Activated naive CD8-positive, alpha-beta T cell treated with anti-CD3 and anti-CD28 coated beads, Interleukin-2, amount 10 ng/mL, durations not matched to agents 7 days and 5 days (primary cell): ENCODE measurements at places on chromosomes 3 and 15. TPM values are rescaled to one million over a fixed set of nuclear protein-coding genes. Genes with fewer than 3 reads are reported as not detected.

The LTF gene
- total RNA-seq = not detected

The CHRNA5 gene
- 1.2 TPM for total RNA-seq

The CPN2 gene
- not detected for total RNA-seq

The TF gene
- 0.97 TPM for total RNA-seq

- H3K4me3 ChIP-seq = no peak overlapping the region
- no peak for DNase-seq
- H3K36me3 ChIP-seq = no peaks in the 10 kb centered on the region
- H3K27me3 ChIP-seq = peaks cover 6% of the 10 kb centered on the region
- H3K27ac ChIP-seq = no peak overlapping the region
- H3K4me1 ChIP-seq = no peaks in the 10 kb centered on the region
Observed at GRCh38 chr3:62611541-62612240, 238.3 kb upstream of the FEZF2 start.

DNA sequence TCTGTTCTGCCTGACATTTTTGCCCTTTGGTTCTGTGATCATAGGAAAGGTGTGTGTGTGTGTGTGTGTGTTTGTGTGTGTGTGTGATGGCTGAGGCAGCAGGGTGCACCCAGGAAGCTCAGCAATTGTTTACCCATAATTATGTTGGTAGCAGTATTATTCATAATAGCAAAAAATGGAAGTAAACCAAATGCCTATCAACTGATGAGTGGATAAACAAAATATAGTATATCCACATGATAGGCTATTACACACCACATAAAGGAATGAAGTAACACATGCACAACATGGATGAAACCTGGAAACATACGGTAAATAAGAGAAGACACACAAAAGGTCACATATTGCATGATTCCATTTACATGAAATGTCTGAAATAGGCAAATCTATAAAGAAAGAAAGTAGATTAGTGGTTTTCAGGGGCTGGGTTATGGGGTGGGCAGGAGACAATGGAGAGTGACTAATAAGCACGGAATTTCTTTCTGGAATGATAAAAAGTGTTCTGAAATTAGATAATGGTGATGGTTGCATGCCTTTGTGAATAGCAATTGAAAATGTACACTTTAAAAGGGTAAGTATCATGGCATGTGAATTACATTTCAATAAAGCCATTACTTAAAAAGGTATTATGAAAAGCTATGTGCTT, 167.2 kb downstream of the POLR2M start:
- no peak overlapping the region for H3K4me3 ChIP-seq
- H3K36me3 ChIP-seq = peaks cover 2% of the 10 kb centered on the region
- DNase-seq = no peak
- H3K27ac ChIP-seq = no peak overlapping the region
- peaks cover 81% of the 10 kb centered on the region for H3K27me3 ChIP-seq

- H3K4me3 ChIP-seq = peak overlapping the region; percentile 44
- peaks cover 56% of the 10 kb centered on the region for H3K27me3 ChIP-seq
- H3K4me1 ChIP-seq = peaks cover 2% of the 10 kb centered on the region
- no peak overlapping the region for H3K27ac ChIP-seq
- peak; percentile 17 for DNase-seq
Observed at GRCh38 chr3:24495326-24495994, 810 bp upstream of the THRB start.

- H3K27me3 ChIP-seq = no peaks in the 10 kb centered on the region
- H3K4me3 ChIP-seq = peak overlapping the region; percentile 91
- peaks cover 7% of the 10 kb centered on the region for H3K4me1 ChIP-seq
- H3K27ac ChIP-seq = peak overlapping the region; percentile 89
- DNase-seq = no peak
Observed at GRCh38 chr3:13479332-13479581, 849 bp upstream of the HDAC11 start.

DNA sequence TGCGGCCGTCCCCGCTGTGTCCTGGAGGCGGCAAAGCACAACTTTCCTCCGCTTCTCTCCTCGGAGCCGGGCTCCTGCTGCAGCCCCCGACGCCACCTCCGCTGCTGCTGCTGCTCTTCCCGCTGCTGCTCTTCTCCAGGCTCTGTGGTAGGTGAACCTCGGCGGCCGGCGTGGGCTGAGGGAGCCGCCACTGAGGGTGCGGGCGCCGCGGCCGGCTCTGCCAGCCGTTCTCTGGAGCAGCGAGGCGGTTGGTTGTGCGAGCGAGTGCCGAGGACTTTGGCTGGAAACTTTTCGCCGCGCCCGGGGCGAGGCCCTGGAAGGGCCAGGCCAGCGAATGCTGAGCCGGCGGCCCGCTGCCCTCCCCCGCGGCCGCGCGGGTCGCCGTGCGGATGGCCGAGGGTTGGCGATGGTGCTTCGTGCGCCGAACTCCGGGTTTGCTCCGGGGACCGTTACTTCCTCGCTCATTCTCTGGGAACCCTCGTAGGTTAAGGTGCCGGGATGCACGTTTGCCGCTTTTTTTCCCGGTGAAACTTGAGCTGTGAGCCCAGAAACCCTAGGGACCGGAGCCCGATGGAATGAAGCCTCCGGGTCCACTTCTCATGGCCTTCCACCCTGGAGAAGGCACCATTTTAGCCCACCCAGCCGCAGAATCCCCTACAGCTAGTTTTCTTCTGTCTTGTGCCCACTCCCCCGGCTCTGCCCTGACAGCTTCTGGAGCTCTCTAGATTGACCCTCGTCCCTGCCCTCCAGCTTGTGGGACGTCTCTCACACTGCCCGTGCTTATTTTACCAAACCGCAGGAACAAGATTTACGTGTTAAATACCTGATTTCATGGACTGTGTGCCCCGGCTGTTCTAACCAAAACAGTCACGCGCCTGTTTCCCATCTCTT, 660 bp downstream of the NECTIN3 start:
- H3K4me1 ChIP-seq = peaks cover 22% of the 10 kb centered on the region
- H3K4me3 ChIP-seq = peak overlapping the region; percentile 91
- no peaks in the 10 kb centered on the region for H3K36me3 ChIP-seq
- H3K27ac ChIP-seq = peak overlapping the region; percentile 64
- DNase-seq = peak; percentile 59

GRCh38 chr15:40510201-40510600, 39.4 kb downstream of the CHST14 start:
- peaks cover 80% of the 10 kb centered on the region for H3K27me3 ChIP-seq
- H3K27ac ChIP-seq = no peak overlapping the region
- H3K4me3 ChIP-seq = no peak overlapping the region
- H3K4me1 ChIP-seq = peaks cover 27% of the 10 kb centered on the region

DNA sequence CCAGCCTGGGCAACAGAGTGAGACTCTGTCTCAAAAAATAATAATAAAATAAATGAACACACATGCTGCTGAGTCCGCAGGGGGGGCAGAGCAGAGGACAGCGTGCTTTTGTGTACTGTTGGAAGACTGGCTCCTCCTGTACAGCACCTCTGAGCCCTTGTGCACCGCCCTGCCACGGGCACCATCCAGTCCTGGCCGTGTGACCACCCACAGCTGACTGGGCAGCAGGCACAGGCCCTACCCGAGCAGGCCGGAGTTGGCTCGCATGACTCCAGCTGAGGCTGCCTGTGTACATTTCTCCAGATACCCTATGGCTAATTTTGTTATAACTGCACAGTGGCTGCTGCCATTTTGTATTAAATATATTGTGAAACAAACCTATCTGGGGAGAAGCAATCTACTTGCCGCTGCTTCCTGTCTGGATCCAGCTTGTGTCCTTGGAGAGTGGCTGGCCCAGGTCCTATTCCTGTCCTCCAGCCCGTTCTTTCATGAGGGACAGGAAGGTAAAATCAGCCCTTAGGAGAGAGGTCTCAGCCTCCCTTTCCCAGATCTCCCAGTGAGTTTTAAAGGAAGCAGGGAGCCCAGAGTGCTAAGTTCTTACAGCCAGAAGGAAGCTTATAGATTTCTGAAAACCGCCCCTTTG, 14.6 kb downstream of the IVD start:
- no peak overlapping the region for H3K27ac ChIP-seq
- no peaks in the 10 kb centered on the region for H3K27me3 ChIP-seq
- no peak for DNase-seq
- H3K4me3 ChIP-seq = no peak overlapping the region
- H3K4me1 ChIP-seq = peaks cover 4% of the 10 kb centered on the region
- peaks cover 2% of the 10 kb centered on the region for H3K36me3 ChIP-seq

GRCh38 chr3:54262946-54263345, 140.6 kb downstream of the CACNA2D3 start:
- H3K27ac ChIP-seq = no peak overlapping the region
- H3K36me3 ChIP-seq = no peaks in the 10 kb centered on the region
- no peak overlapping the region for H3K4me3 ChIP-seq
- peaks cover 2% of the 10 kb centered on the region for H3K4me1 ChIP-seq

DNA sequence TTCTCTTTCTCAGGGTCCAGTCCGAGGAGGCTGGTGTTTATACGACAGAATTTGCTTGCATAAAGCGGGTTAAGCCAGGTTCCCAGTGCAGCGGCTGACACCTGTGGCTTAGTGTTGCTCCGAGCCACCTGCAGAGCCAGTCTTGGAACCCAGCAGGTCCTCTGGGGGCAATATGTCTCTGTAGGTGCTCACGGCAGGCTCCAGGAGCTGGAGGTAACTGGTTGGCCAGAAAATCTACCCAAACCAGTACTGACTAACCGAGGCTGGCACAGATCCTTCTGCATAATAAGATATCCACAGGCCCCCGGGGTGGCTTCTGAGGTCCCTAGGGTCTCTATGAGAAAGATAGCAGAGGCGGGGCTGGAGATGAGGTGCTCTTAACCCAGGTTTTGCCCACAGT, 3.2 kb downstream of the MGLL start:
- H3K36me3 ChIP-seq = no peaks in the 10 kb centered on the region
- peaks cover 7% of the 10 kb centered on the region for H3K4me1 ChIP-seq
- H3K27ac ChIP-seq = no peak overlapping the region
- no peak for DNase-seq
- no peak overlapping the region for H3K4me3 ChIP-seq

DNA sequence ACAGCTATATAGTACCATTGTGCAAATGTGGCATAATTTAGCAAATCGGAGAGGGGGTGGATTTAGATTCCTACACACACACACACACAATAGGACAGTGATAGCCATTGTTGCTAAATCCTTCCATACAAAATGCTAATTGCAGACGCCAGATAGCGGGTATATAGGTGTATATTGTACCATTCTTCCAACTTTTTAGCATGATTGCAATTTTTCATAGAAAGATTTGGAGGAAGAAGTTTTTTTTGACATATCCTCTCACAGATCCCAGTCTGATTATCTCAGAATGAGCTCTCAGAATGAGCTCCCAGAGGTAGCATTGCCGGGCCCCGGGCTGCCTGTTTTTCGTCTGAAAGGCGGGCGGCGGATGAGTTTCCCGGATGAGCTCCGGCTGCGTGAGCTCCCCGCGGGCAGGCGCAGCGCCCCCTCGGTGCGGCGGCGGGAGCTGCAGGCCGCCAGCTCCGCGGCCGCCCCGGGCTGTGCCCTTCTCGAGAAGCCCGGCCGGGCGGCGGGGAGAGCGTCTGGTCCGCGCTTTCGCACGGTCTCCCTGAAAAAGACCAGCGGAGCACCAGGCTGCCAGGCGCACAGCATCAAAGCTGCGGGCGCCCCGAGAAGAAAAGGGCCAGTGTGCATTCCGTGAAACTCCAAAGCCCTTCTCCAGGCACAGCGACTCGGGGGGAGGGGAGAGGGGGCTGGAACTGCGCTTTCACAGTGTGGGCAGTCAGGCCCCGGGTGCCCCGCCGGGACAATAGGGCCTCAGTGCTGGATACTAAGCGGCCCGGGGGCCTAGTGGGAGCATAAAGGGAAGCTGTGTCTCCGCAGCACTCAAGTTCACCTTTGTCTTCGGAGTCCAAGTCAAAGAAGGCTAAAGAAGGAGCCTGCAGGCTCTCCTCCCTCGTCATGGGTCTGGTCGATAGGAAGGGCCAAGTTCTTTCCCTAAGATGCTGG, 12.0 kb upstream of the SHC4 start:
- peak overlapping the region; percentile 25 for H3K27ac ChIP-seq
- peak; percentile 93 for DNase-seq
- peaks cover 7% of the 10 kb centered on the region for H3K4me1 ChIP-seq
- no peaks in the 10 kb centered on the region for H3K36me3 ChIP-seq
- H3K27me3 ChIP-seq = peaks cover 15% of the 10 kb centered on the region
- H3K4me3 ChIP-seq = peak overlapping the region; percentile 63

GRCh38 chr15:22979238-22980188, 655 bp downstream of the CYFIP1 start:
- DNase-seq = peak; percentile 47
- peak overlapping the region; percentile 90 for H3K4me3 ChIP-seq
- H3K27me3 ChIP-seq = peaks cover 27% of the 10 kb centered on the region
- H3K27ac ChIP-seq = no peak overlapping the region
- peaks cover 18% of the 10 kb centered on the region for H3K4me1 ChIP-seq

DNA sequence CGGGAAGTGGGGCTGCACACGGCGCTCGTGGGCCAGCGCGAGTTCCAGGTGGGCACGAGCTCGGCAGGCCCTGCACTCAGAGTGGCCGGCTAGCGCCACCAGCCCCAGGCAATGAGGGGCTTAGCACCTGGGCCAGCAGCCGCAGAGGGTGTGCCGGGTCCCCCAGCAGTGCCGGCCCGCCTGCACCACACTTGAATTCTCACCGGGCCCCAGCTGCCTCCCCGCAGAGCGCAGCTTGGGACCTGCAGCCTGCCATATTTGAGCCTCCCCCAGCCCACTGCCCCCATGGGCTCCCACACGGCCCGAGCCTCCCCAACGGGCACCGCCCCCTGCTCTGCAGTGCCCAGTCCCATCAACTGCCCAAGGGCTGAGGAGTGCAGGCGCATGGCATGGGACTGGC, 87.5 kb downstream of the CHCHD4 start:
- peaks cover 6% of the 10 kb centered on the region for H3K27me3 ChIP-seq
- no peak overlapping the region for H3K27ac ChIP-seq
- DNase-seq = no peak
- H3K4me3 ChIP-seq = no peak overlapping the region
- H3K4me1 ChIP-seq = no peaks in the 10 kb centered on the region

- no peaks in the 10 kb centered on the region for H3K27me3 ChIP-seq
- no peak for DNase-seq
- H3K36me3 ChIP-seq = peaks cover 11% of the 10 kb centered on the region
- H3K4me3 ChIP-seq = no peak overlapping the region
- H3K27ac ChIP-seq = no peak overlapping the region
Observed at GRCh38 chr3:129448186-129448895, 8.3 kb downstream of the IFT122 start.
